T-helper 2 cell treated with Interferon-gamma antibody and Interleukin-4, amounts not matched to agents 100 ng/mL and 5 ng/mL, for 36 hours (primary cell): ENCODE measurements at places on chromosomes 16 and 17. TPM values are rescaled to one million over a fixed set of nuclear protein-coding genes. Genes with fewer than 3 reads are reported as not detected.

RAB11FIP4 gene
- 28.5 and 28.6 TPM in 2 replicates for total RNA-seq

TBC1D3 gene
- not detected in 2 replicates for total RNA-seq

ZNF385C gene
- total RNA-seq: not detected in 2 replicates

SLC5A10 gene
- not detected in 2 replicates for total RNA-seq

ATP2C2 gene
- total RNA-seq: 0.16 TPM in 1 of 2 replicates, not detected in the other

SHBG gene
- not detected in 2 replicates for total RNA-seq

MAP3K3 gene
- total RNA-seq: 27.1 and 28.5 TPM in 2 replicates

CORO6 gene
- 2.0 and 3.1 TPM in 2 replicates for total RNA-seq

NETO2 gene
- total RNA-seq: 2.7 and 3.4 TPM in 2 replicates

CMTR2 gene
- 20.7 and 21.1 TPM in 2 replicates for total RNA-seq
